ENCODE measurements at places on chromosomes 13 and 19.

DNA sequence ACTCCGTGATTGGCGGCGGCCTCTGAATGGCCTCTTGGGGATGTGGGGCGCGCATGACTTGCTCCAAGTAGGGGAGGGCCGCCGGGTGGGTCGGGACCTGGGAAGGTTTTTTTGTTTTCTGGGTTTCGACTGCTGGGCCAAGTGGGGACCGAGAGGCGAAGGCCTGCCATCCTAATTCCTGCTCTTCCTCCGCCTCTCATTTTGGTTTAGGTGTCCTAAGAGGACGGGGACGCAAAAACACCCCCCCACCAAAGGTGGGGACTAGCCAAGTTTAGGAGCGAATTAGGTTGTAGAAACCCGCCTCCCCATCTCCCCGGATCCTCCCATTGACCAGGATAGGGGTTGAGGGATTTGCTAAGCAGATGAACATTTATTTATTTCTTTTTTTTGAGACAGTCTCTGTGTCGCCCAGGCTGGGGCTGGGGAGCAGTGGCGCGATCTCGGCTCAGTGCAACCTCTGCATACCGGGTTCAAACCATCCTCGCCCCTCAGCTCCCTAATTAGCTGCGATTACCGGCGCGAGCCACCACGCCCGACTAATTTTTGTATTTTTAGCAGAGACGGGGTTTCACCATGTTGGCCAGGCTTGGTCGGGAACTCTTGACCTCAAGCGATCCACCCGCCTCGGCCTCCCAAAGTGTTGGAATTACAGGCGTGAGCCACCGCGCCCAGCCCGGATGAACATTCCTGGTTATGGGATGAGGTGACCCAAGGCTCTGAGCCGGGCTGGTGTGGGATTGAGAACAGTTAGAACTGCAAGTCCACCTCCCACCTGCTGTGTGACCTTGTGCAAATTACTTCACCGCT, 838 bp downstream of the PPP2R1A start:
- no peak for DNase-seq

DNA sequence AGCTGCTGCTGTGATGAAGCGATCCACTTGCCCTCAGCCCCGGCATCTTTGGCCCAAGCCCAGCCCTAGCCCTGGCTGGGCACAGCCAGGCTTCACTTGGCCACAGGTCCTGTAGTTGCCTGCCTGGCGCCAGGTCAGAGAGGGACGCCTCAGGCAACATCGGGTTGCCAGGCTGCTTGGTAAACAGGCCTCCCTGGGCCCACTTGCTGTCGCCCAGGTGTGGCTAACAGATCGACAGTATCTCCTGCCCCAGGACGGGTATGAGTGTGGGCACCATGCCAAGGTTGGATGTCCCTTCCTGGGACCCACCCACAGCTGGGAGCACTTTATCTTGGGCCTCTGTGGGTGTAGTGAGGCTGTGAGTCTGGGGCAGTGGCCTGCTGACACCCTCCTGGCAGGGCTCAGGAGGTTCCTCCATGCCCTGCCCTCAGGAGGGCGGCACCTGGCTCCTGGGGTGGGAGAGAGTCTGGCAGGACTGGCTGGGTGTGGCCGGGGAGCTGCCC, 27.8 kb downstream of the CARM1 start:
- DNase-seq: no peak

DNA sequence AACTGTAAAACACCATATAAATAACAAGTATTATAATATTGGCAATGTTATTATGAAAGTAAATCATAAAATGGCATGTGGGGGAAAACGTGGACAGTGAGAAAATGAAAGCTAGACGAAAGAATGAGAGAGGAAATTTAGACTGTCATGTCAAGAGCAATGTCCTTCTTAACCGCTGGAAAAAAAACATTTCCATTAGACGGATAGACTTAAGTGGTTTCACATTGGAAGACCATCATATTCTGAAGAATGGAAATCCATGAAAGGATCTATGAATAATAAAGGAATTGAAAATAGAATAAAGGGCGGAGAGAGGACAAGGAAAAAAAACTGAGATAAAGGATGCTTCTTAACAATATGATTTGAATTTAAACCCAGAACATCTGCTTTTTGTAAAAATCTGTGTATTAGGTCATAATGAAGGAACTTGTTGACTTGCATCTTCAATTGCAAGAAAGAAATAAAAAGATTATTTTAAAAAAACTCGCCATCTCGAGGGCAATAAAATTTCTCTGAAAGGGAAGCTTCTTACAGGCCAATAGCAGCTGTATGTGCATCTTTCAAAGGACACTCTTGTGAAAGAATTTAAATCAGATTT, 90.6 kb downstream of the SPRY2 start:
- DNase-seq: no peak

DNA sequence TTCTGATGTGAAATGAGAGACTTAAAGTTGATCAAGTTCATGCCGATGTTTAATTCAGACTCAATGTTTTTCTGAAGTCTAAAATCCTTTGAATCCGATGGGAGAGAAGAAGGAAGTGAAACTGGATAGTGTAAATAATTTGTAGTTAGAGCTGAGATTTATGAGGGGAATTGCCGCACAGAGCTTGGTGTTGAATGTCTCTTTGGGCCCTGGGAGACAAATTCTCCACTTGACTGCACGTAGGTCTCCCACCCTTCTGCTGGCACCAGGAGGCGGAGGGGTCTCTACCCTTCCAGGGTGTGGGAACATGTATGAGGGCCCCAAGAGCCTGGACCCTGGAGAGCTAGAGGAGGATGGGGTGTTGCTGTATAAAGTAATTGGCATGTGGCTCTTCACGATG, 140.8 kb upstream of the SERP2 start:
- no peak for DNase-seq
